ENCODE measurements at places on chromosomes 5 and 9.

- DNase-seq = no peak
These were observed 592.6 kb downstream of the MTRR start for GRCh38 chr5:8461543-8461942.

DNA sequence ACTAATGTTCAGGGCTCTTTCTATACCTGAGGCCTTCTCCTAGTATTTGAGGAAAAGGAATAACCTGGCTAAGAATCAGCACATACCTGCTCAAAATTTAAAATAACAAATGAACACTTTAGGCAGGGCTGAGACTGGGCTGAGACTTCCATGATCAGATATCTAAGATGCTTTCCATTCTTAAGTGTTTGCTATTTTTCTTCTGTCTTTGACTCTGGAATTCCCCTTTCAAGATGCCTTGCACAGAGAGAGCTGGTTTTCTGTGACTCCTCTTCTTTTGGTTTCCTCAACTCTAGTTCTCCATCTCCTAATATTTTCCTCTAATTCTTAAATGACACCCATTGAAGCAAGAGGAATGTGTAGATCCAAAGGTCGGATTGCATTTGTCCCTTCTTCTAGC lies 61.1 kb downstream of the DPYSL3 start:
- DNase-seq = no peak

DNA sequence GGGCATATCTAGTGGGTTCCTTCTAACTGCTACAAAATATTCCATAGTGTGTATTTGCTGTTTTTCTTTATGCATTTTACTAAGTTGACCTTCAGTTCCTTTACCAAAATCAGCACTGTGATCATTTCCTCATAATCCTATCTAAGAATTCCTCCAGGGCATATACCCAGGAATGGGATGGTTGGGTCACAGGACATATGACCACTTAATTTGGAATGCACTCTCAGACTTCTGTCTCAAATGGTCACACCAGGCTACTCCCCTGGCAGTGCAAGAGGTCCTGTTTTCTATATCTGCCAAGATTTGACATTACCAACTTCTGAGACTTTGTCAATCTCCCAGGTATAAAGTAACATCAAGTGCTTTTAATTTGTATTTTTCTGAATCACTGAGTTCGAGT lies 63.9 kb downstream of the ADAMTS12 start:
- DNase-seq = no peak

- DNase-seq = no peak
These were observed 154.1 kb downstream of the ADAMTS6 start for GRCh38 chr5:65327582-65327981.

GRCh38 chr5:89246864-89247263 lies 363.9 kb upstream of the MEF2C start:
- no peak for DNase-seq

DNA sequence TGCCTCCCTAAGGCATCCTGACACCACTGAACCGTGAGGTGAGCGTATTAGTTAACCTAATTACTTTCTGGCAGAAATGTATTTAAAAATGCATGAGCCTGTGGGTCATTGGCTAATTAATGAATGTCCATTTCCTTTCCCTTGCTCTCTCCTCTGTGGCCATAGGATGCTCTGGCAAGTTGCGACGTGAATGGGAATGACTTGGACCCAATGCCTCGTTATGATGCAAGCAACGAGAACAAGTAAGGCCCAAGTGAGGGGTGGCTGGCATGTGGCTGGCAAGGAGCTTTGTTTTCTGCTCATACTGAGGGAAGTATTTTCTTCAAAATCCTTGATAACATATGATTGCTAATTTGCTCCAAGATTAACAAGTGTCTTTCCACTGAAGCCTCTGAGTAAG lies 136.3 kb downstream of the PCSK5 start:
- no peak for DNase-seq

DNA sequence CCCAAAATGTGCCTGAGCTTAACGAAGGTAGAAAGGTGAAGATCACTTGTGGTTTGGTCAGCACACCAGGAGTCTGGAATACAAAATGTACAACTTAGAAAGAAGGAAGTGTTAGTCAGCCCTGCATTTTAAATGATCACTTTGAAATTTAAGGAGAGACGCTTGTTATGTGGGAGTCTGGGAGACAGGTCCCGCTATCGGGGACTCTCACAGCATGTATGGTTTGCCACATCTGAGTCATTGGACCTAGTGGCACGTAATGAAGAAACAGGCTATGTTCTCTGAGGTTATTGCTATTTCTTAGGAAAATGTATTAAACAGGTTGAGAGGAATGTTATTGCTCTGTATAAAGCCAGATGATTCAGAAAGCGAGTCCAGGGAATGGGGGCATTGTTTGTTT lies 2362.5 kb upstream of the WWC1 start:
- no peak for DNase-seq

GRCh38 chr9:109974143-109974917 lies 194.3 kb downstream of the PALM2AKAP2 start:
- DNase-seq = peak; percentile 40

Data from CD4-positive, alpha-beta T cell treated with Interleukin-4 for 1 hour (primary cell).